ENCODE measurements at places on chromosomes 3 and 15. TPM values are rescaled to one million over a fixed set of nuclear protein-coding genes. Genes with fewer than 3 reads are reported as not detected.

Gene MOBP
- under 0.01 TPM for total RNA-seq

Gene ACTC1
- total RNA-seq = 0.15 TPM

Gene CKMT1B
- total RNA-seq = 5.7 TPM

DNA sequence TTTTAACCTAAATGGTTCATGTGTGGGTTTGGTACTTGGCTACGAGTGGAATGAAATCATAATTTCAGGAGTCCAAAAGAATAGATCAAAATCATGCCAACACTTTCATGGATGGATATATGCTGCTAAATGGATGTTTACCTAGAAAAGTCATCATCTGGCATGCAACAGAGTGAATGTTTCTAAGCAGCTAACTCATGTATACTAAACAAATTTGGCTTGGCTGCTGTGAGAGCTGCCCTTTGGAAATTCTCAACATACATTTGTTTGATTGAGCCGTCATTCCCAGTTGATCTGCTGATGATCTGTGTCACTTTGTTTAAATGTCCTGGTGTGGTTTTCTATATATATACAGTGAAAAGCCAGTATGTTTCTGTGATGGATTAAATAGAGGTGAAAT lies 263.3 kb downstream of the MECOM start:
- no peaks in the 10 kb centered on the region for H3K27me3 ChIP-seq
- no peaks in the 10 kb centered on the region for H3K36me3 ChIP-seq
- no peak for DNase-seq
- H3K4me1 ChIP-seq = no peaks in the 10 kb centered on the region
- H3K27ac ChIP-seq = no peak overlapping the region

GRCh38 chr3:145357453-145357852 lies 803.5 kb downstream of the PLOD2 start:
- H3K36me3 ChIP-seq = peaks cover 4% of the 10 kb centered on the region
- no peaks in the 10 kb centered on the region for H3K27me3 ChIP-seq
- no peak overlapping the region for H3K4me3 ChIP-seq

GRCh38 chr3:30775040-30775439 lies 119.4 kb downstream of the GADL1 start:
- no peaks in the 10 kb centered on the region for H3K27me3 ChIP-seq
- H3K4me3 ChIP-seq = no peak overlapping the region
- no peaks in the 10 kb centered on the region for H3K4me1 ChIP-seq
- no peak for DNase-seq
- H3K36me3 ChIP-seq = no peaks in the 10 kb centered on the region
- H3K27ac ChIP-seq = no peak overlapping the region

- DNase-seq = no peak
- H3K4me3 ChIP-seq = no peak overlapping the region
- no peaks in the 10 kb centered on the region for H3K4me1 ChIP-seq
- H3K36me3 ChIP-seq = no peaks in the 10 kb centered on the region
- H3K27me3 ChIP-seq = no peaks in the 10 kb centered on the region
- H3K27ac ChIP-seq = no peak overlapping the region
These were observed 131.0 kb downstream of the RPLP1 start for GRCh38 chr15:69583626-69584025.

DNA sequence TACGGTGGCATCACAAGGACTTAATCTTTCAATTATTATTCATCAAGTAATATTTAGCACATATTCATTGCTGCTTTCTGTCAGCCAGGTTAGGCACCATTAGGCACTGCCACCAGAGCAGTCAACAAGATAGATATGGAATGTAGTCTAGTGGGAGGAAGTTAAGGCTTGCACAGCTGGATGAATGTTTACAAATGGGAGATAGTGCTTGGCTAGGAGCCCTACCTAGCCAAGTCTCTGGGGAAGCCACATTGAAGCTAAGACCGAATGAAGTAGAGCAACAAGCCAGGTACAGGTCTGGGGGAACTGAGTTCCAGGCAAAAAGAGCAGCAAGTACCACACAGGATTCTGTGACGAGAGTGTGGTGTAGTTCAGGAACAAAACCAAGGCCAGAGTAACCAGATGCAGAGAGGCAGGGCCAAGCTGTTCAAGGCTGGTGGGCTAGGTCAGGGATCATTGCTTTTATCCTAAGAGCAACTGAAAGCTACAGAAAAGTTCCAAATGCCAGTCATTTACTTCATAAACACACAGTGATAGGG lies 33.4 kb upstream of the SCAANT1 start:
- H3K4me1 ChIP-seq = no peaks in the 10 kb centered on the region
- no peaks in the 10 kb centered on the region for H3K36me3 ChIP-seq
- H3K27ac ChIP-seq = no peak overlapping the region
- H3K4me3 ChIP-seq = no peak overlapping the region
- no peaks in the 10 kb centered on the region for H3K27me3 ChIP-seq
- DNase-seq = no peak

GRCh38 chr15:100017140-100017539 lies 283.9 kb upstream of the LYSMD4 start:
- no peak overlapping the region for H3K4me3 ChIP-seq
- no peak for DNase-seq
- no peak overlapping the region for H3K27ac ChIP-seq

DNA sequence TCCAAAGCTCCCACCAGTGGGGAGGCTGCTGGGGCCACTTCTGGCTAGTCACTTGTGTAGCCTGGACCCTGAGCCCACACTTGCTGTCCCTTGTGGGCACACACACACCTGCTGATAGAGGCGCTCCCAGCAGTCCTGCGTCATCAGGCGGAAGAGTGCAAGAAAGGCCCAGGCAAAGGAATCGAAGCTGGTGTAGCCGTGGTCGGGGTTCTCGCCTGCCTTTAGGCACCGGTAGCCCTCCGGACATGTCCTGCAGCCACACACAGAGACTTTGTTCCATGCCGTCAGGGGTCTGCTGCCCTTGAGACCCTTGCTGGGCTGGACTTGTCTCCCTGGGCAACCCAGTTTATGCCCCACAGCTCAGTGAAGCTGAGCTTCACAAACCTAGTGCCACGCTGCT lies 42.9 kb downstream of the SCN5A start:
- DNase-seq = no peak
- no peak overlapping the region for H3K27ac ChIP-seq
- no peak overlapping the region for H3K4me3 ChIP-seq
- no peaks in the 10 kb centered on the region for H3K36me3 ChIP-seq

- no peak overlapping the region for H3K27ac ChIP-seq
- H3K4me3 ChIP-seq = no peak overlapping the region
- no peaks in the 10 kb centered on the region for H3K36me3 ChIP-seq
- DNase-seq = no peak
These were observed 331.0 kb upstream of the ADAMTS9 start for GRCh38 chr3:65018801-65019200.

DNA sequence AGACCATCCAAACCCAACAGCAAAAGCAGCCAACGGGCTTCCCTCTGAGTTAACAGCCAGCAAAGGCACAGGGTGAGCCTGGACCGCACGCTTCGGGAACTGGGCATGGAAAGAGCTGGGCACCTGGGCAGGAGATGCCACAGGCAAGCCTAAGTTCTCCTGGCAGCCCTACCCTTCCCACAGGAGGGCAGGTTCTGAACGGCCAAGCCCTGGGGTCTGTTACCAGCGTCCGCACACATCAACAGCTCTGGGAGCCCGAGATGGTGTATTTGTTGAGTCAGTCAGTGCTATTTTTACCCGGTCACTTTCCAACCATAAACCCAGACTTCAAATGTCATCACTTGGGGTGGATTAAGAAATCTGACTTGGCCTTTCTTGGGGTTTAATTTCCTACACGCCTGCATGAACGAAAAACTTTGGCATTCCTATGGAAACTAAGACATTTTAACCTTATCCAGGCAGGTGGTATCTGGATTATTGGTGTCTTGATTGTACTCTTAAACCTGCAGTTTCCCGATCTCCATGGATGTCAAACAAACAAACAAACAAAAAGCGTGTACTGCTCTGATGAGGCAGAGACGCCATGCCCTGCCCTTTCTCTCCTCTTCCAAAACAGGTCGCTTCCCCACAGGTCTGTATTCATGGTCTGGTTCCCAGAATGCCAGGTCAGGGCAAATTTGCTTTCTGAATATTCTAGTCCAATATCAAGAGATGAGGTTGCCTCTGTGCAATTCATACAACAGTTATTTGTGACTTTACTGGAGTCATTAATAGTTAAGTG lies 99.7 kb downstream of the XXYLT1 start:
- H3K4me3 ChIP-seq = no peak overlapping the region
- H3K27ac ChIP-seq = no peak overlapping the region
- no peaks in the 10 kb centered on the region for H3K27me3 ChIP-seq
- DNase-seq = no peak
- no peaks in the 10 kb centered on the region for H3K36me3 ChIP-seq
- H3K4me1 ChIP-seq = no peaks in the 10 kb centered on the region

GRCh38 chr3:186053954-186054791 lies 54.7 kb downstream of the ETV5 start:
- H3K27me3 ChIP-seq = no peaks in the 10 kb centered on the region
- H3K36me3 ChIP-seq = no peaks in the 10 kb centered on the region
- H3K4me3 ChIP-seq = no peak overlapping the region
- H3K27ac ChIP-seq = no peak overlapping the region
- H3K4me1 ChIP-seq = no peaks in the 10 kb centered on the region
- DNase-seq = no peak

DNA sequence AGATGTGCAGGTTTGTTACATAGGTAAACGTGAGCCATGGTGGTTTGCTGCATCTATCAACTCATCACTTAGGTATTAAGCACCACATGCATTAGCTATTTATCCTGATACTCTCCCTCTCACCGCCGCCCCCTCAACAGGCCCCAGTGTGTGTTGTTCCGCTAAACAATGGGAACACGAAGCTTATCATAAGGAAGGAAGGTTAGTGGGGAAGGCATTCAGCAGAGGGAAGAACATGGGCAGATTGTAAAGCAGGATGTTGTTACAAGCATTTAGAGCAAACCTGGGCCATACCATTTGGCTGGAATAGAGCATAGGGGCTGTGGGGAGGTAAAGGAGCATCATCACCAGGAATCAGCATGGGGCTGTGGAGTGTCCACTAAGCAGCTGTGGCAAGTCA lies 111.8 kb downstream of the SSR3 start:
- no peak overlapping the region for H3K4me3 ChIP-seq
- H3K27ac ChIP-seq = no peak overlapping the region
- DNase-seq = no peak
- no peaks in the 10 kb centered on the region for H3K27me3 ChIP-seq
- no peaks in the 10 kb centered on the region for H3K4me1 ChIP-seq

DNA sequence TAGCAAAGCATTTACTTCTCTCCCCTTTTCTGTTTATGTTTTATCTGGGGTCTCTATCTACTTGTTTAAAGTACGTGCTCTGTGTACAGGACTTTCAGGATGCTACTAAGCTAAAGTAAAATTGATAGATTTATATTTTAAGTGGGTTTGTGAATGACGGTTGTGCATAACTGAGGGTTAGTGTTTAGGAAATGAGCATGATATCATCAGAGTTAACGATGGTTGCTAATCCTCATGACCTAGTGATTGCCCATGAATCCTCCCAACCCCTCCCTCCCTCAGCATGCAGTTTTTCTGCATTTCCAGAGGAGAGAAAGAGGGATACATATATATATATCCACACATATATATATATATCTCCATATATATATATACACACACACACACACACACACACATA lies 957.2 kb downstream of the TUSC7 start:
- H3K4me1 ChIP-seq = no peaks in the 10 kb centered on the region
- H3K36me3 ChIP-seq = no peaks in the 10 kb centered on the region
- H3K4me3 ChIP-seq = no peak overlapping the region
- H3K27me3 ChIP-seq = no peaks in the 10 kb centered on the region

Measured in breast epithelium (tissue), 4 donors.